ENCODE measurements at places on chromosomes 1 and 21. TPM values are rescaled to one million over a fixed set of nuclear protein-coding genes. Genes with fewer than 3 reads are reported as not detected.
A peak's percentile ranks its signal among the peaks of the same experiment; 100 is the strongest.

- H3K4me1 ChIP-seq = peaks cover 35% of the 10 kb centered on the region
- no peak for DNase-seq
- H3K27me3 ChIP-seq = no peaks in the 10 kb centered on the region
- no peak overlapping the region for H3K4me3 ChIP-seq
- no peak overlapping the region for H3K27ac ChIP-seq
- H3K36me3 ChIP-seq = no peaks in the 10 kb centered on the region
Observed at GRCh38 chr1:25550683-25551310, 7.4 kb downstream of the LDLRAP1 start.

DNA sequence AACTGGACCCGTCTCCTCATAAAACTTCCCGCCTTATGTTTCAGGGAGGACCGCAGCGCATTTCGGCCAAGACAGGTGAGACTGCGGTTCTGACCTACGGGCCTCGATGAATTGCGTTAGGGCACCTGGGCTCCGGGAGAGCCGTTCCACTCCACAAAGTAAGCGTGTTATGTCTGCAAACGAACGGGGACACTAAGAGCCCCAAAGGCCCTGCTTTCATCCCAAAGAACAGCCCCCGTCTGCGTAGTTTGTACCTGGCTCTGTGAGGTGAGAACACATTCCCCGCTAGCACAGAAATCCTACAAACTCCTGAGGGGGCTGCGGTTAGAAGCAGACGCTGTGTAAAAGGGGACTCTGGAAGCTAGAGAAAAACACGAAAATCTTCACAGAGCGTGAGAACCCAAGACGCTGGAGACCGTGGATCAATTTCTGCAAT lies 41.6 kb upstream of the PPIAL4F start:
- peak; percentile 63 for DNase-seq
- no peaks in the 10 kb centered on the region for H3K36me3 ChIP-seq
- peaks cover 32% of the 10 kb centered on the region for H3K27me3 ChIP-seq
- H3K4me3 ChIP-seq = peak overlapping the region; percentile 39

The SMG5 gene
- total RNA-seq = 71.4 TPM

GRCh38 chr21:15006594-15007230 lies 58.1 kb downstream of the NRIP1 start:
- no peak overlapping the region for H3K27ac ChIP-seq
- H3K4me1 ChIP-seq = peaks cover 6% of the 10 kb centered on the region
- H3K27me3 ChIP-seq = no peaks in the 10 kb centered on the region
- no peak for DNase-seq

GRCh38 chr1:116270316-116271057 lies 102.6 kb upstream of the ATP1A1 start:
- H3K27ac ChIP-seq = no peak overlapping the region
- no peak for DNase-seq
- H3K4me1 ChIP-seq = peaks cover 27% of the 10 kb centered on the region
- H3K27me3 ChIP-seq = no peaks in the 10 kb centered on the region
- H3K4me3 ChIP-seq = no peak overlapping the region
- no peaks in the 10 kb centered on the region for H3K36me3 ChIP-seq

GRCh38 chr1:3811595-3811911 lies 15.3 kb upstream of the LRRC47 start:
- no peaks in the 10 kb centered on the region for H3K4me1 ChIP-seq
- peaks cover 28% of the 10 kb centered on the region for H3K36me3 ChIP-seq
- no peak for DNase-seq
- H3K27ac ChIP-seq = no peak overlapping the region

DNA sequence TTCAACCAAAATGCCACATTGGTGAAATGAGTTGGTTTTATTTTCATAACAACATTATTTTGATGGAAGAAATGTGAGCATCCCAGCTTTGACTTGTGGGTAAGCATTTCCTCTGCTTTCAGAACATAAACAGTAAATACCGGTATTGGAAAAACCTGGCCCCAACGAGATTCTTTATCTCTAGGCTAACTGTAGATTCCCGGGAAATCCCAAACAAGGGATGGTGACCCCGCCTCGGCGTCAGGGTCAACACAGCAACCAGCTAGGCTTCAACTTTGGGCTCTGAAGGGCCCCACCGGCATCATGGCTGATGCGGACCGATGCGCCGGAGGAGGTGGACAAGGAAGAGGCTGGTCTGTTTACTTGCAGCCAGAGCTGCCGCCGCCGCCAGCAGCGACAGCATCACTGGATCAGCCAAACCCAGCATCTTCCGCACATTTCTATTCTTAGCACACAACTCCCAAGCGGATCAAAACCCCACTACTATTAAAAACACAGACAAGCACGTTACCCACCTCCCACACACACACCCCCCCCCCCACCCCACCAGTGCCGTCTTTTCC lies 1.1 kb downstream of the AKT3 start:
- peak overlapping the region; percentile 92 for H3K4me3 ChIP-seq
- peak; percentile 81 for DNase-seq
- peak overlapping the region; percentile 98 for H3K27ac ChIP-seq
- peaks cover 20% of the 10 kb centered on the region for H3K27me3 ChIP-seq
- peaks cover 24% of the 10 kb centered on the region for H3K4me1 ChIP-seq
- no peaks in the 10 kb centered on the region for H3K36me3 ChIP-seq

GRCh38 chr1:30607723-30608122 lies 115.7 kb downstream of the MATN1 start:
- H3K4me1 ChIP-seq = peaks cover 12% of the 10 kb centered on the region
- no peak overlapping the region for H3K27ac ChIP-seq
- H3K36me3 ChIP-seq = no peaks in the 10 kb centered on the region
- peaks cover 13% of the 10 kb centered on the region for H3K27me3 ChIP-seq
- DNase-seq = no peak

- no peaks in the 10 kb centered on the region for H3K36me3 ChIP-seq
- peaks cover 8% of the 10 kb centered on the region for H3K27me3 ChIP-seq
- peaks cover 5% of the 10 kb centered on the region for H3K4me1 ChIP-seq
- no peak overlapping the region for H3K27ac ChIP-seq
Observed at GRCh38 chr21:34364921-34365320, 1.1 kb downstream of the KCNE2 start.

DNA sequence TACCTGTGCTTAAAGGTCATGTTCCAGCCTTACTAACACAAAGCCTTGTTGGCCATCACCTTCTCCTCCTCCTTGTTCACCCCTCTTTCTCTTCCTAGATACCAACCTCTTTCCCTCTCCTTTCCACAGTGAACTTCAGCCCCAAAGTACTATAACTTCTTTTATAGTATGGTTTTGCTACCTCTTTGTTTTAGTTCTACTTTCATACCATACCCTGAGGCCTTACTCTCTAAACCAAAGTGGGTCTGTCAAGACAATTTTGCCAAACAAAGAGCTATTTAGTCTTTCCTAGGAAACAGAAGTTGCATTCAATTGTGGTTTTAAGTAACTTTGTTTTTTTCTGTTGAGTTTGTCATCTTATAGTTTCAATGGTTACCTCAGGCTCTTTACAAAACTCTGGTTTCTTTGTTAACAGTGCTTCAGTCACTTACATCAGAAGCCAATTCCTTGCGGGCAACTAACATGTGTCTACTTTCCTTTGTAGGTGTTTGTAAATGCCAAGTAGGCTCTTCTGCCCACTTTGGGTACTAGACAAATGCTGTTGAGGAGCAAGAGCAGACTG lies 623.9 kb upstream of the PKN2 start:
- DNase-seq = no peak
- H3K4me3 ChIP-seq = no peak overlapping the region
- H3K36me3 ChIP-seq = no peaks in the 10 kb centered on the region
- H3K27me3 ChIP-seq = no peaks in the 10 kb centered on the region
- H3K27ac ChIP-seq = peak overlapping the region; percentile 58

GRCh38 chr1:59815892-59816291 lies 1.1 kb downstream of the HOOK1 start:
- peak overlapping the region; percentile 68 for H3K4me3 ChIP-seq
- no peaks in the 10 kb centered on the region for H3K36me3 ChIP-seq
- no peak overlapping the region for H3K27ac ChIP-seq
- DNase-seq = no peak
- peaks cover 23% of the 10 kb centered on the region for H3K27me3 ChIP-seq

DNA sequence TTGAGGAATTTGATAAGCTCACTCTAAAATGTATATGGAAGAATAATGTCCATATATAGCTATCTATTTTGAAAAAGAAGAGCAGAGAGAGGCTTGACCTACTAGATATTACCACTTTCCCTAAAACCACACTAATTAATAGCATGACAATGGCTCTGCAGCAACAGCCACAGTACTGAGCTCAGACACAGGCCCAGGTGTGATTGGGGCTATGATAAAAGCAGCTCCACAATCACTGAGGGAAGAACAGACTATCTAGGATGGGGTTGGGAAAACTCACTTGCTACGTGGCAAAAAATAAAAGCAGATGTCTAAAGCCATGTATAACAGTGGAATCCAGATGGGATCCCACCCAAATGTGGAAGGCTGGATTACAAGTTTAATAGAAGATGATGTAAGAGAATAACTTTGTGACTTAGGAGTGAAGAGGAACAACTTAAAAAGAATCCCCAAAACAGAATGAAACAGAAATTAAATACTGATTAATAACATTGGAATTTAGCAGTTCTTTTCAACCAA lies 80.8 kb upstream of the RAB4A start:
- peaks cover 13% of the 10 kb centered on the region for H3K4me1 ChIP-seq
- no peak overlapping the region for H3K27ac ChIP-seq
- H3K4me3 ChIP-seq = no peak overlapping the region
- no peaks in the 10 kb centered on the region for H3K27me3 ChIP-seq
- DNase-seq = no peak

GRCh38 chr21:36729310-36729970 lies 30.5 kb downstream of the SIM2 start:
- DNase-seq = no peak
- no peak overlapping the region for H3K27ac ChIP-seq
- H3K4me1 ChIP-seq = no peaks in the 10 kb centered on the region
- no peaks in the 10 kb centered on the region for H3K36me3 ChIP-seq
- peaks cover 29% of the 10 kb centered on the region for H3K27me3 ChIP-seq
- no peak overlapping the region for H3K4me3 ChIP-seq

GRCh38 chr1:212797681-212798080 lies 6.0 kb downstream of the TATDN3 start:
- H3K27ac ChIP-seq = no peak overlapping the region
- H3K27me3 ChIP-seq = no peaks in the 10 kb centered on the region
- H3K4me1 ChIP-seq = peaks cover 7% of the 10 kb centered on the region
- no peak for DNase-seq
- H3K4me3 ChIP-seq = no peak overlapping the region

The TSSK3 gene
- not detected for total RNA-seq

The ARHGEF10L gene
- total RNA-seq = 90.5 TPM

DNA sequence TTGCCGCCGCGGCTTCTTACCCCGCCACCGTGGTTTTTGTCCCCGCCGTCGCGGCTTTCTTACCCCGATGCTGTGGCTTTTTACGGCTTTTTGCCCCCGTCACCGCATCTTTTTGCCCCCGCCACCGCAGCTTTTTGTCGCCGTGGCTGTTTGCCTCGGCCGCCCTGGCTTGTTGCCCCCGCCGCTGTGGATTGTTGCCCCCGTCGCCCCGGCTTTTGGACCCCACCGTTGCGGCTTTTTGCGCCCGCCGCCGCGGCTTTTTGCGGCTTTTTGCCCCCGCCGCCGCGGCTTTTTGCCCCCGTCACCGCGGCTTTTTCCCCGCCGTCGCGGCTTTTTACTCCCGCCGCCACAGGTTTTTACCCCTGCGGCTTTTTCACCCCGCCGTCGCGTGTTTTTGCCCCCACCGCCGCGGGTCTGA lies 3934.3 kb downstream of the SRGAP2C start:
- no peaks in the 10 kb centered on the region for H3K36me3 ChIP-seq
- H3K4me3 ChIP-seq = no peak overlapping the region
- DNase-seq = no peak
- no peak overlapping the region for H3K27ac ChIP-seq
- H3K4me1 ChIP-seq = no peaks in the 10 kb centered on the region
- H3K27me3 ChIP-seq = no peaks in the 10 kb centered on the region
